Adrenal gland (tissue), 19 donors: ENCODE measurements at places on chromosomes 6 and 20. TPM values are rescaled to one million over a fixed set of nuclear protein-coding genes. Genes with fewer than 3 reads are reported as not detected.

Gene EFCAB8
- total RNA-seq = not detected

Gene CD109
- total RNA-seq = 5.6 TPM

DNA sequence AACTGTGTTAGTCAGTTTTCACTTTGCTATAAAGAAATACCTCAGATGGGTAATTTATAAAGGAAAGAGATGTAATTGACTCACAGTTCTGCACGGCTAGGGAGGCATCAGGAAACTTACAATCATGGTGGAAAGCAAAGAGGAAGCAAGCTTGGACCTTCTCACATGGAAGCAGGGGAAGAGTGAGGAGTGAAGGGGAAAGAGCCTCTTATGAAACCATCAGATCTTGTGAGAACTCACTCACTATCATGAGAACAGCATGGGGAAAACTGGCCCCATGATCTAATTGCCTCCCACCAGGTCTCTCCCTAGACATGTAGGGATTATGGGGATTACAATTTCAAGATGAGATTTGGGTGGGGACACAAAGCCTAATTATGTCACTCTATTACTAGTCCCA lies 41.3 kb upstream of the PLAGL1 start:
- no peak overlapping the region for H3K4me3 ChIP-seq
- no peaks in the 10 kb centered on the region for H3K4me1 ChIP-seq
- no peak overlapping the region for H3K27ac ChIP-seq
- no peak for DNase-seq
- no peaks in the 10 kb centered on the region for H3K27me3 ChIP-seq

GRCh38 chr6:168851460-168852375 lies 401.9 kb downstream of the THBS2 start:
- H3K4me3 ChIP-seq = peak overlapping the region; percentile 32
- no peaks in the 10 kb centered on the region for H3K4me1 ChIP-seq
- H3K27ac ChIP-seq = no peak overlapping the region
- H3K27me3 ChIP-seq = no peaks in the 10 kb centered on the region

DNA sequence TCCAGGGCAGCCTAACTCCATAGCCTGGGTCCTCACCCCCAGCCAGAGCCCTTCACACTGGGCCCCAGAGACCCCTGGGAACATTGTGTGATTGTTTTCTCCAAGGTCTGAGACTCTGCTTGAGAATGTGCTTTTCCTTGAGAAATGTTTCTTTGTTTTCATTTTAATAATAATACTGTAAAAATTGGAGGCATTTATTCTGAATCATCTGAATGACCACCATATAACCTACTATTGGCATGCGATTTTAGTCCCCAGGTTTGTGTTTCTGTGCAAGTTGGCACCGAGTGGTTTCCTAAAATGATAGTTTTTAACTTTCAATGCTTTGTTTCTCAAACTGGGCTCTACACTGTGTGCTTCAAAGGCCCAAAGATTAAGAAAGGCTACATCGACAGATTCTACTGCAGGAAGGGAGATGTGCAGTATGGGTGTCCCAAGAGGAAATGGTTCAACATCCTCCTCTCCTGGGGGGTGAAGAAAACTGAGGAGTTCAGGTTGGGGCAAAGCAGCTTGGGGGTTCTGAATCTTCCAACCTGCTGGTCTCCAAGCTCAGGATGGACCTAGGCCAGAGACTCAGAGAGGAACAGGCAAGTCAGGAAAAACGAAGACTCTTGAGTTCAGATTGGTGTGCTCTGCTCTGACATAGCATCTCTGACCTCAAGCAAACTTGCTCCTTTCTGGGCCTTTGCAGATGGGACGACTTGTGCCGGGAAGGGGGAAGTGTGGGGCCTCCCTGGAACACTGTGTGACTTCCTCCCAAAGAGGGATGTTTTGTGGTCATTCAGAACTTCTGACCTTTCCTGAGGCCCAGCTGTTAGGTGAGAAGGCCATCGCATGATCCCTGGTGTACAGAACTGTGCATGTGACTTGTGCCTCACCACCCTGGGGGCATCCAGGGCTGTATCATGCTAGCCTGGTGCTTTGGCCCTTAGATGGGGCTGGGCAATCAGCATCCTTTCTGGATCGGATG lies 31.0 kb downstream of the DAAM2 start:
- peak overlapping the region; percentile 73 for H3K27ac ChIP-seq
- DNase-seq = peak; percentile 72
- H3K4me3 ChIP-seq = no peak overlapping the region
- peaks cover 49% of the 10 kb centered on the region for H3K4me1 ChIP-seq
- H3K27me3 ChIP-seq = no peaks in the 10 kb centered on the region

DNA sequence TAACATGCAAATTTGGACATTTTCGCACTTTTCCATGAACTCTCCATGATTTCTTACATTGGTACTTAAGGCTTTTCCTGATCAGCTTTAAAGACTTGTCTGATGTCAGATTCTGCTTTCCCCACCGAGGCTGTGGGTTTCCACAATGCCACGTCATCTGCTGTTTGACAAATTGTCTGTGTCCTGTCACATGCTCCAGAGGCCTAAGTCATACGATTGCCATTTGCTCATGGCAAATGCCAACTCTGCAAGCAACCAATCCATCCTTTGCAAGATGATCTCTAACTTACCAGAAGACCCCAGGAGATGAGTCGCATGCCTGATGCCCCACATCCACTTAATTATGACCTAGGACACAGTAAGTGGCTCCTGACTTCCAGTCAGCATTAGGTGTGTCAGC lies 556.5 kb downstream of the BMP2 start:
- H3K4me3 ChIP-seq = no peak overlapping the region
- H3K4me1 ChIP-seq = no peaks in the 10 kb centered on the region
- H3K27ac ChIP-seq = no peak overlapping the region
- DNase-seq = no peak
- no peaks in the 10 kb centered on the region for H3K36me3 ChIP-seq

GRCh38 chr6:25583099-25583498 lies 68.9 kb upstream of the SCGN start:
- no peak for DNase-seq
- no peak overlapping the region for H3K27ac ChIP-seq
- H3K36me3 ChIP-seq = no peaks in the 10 kb centered on the region
- H3K27me3 ChIP-seq = no peaks in the 10 kb centered on the region
- no peak overlapping the region for H3K4me3 ChIP-seq

DNA sequence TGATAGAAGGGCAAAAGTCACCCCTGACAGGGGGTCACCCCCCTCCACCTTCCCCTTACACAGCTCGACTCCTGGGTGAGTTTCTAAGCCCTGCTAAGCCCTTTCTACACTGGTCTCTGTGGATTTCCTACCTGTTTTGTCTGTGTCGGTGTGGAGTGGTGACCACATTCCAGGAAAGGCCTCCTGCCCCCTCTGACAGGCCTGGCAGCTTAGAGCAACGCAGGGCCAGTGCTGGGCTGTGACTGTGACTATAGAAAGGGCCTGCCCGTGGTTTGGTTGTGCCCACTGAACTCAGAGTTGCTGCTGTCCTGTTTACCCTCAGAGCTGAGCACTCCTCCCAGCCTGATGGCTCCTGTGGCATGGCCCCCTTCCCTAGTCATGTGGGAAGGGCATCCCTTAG lies 109.0 kb downstream of the ARMC2 start:
- no peak overlapping the region for H3K27ac ChIP-seq
- DNase-seq = no peak
- H3K4me1 ChIP-seq = no peaks in the 10 kb centered on the region
- no peak overlapping the region for H3K4me3 ChIP-seq

- no peaks in the 10 kb centered on the region for H3K27me3 ChIP-seq
- H3K4me3 ChIP-seq = no peak overlapping the region
- H3K27ac ChIP-seq = no peak overlapping the region
- DNase-seq = no peak
Observed at GRCh38 chr6:133978896-133979240, 25.8 kb downstream of the TBPL1 start.

DNA sequence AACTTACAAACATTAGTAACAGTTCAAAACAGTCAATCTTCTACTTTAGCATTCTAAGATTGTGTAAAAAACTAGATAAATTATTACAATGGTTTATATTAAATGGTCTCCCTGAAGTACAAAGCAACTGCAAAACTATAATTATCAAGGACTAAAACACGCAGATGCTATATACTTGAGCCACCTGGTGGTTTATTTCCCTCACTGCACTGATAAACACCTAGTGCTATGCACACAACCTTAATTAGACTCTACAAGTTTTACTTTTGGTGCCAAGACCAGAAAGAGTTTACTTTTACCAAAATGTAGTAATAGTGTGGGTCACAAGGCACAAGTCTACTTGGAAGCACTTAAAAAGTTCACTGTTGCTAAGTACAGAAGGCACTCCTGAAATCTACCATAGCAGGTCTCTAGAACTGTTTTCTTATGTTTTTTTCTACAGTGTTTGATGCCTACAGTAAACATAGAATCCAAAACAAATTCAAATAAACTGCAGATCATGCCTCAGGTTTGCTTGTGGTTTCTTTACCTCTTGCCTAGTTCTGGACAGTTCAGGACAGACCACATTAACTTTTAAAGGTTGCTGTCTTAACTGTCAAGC lies 49.2 kb downstream of the GMDS start:
- no peaks in the 10 kb centered on the region for H3K36me3 ChIP-seq
- H3K4me3 ChIP-seq = no peak overlapping the region
- no peaks in the 10 kb centered on the region for H3K27me3 ChIP-seq
- no peak overlapping the region for H3K27ac ChIP-seq
- peaks cover 9% of the 10 kb centered on the region for H3K4me1 ChIP-seq

DNA sequence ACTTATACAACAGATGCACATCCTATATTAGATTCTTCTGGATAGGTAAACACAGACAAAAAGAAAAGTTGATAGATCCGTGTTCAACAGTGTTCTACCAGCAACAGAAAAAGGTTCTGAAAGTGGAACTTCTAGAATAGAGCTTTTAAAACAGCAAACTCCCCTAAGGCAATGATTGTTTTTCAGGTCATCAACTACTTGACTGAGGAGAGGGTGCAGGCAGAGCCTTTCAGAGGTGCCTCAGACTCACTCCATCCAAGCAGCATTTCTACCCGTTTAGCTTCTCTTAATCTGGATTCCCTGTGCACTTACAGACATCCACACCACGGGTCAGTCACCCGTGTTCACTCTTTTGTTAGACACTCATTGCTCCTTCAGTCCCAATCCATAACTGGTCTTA lies 28.9 kb downstream of the FYN start:
- no peaks in the 10 kb centered on the region for H3K36me3 ChIP-seq
- no peak overlapping the region for H3K4me3 ChIP-seq
- no peak overlapping the region for H3K27ac ChIP-seq
- H3K27me3 ChIP-seq = no peaks in the 10 kb centered on the region
- no peak for DNase-seq

DNA sequence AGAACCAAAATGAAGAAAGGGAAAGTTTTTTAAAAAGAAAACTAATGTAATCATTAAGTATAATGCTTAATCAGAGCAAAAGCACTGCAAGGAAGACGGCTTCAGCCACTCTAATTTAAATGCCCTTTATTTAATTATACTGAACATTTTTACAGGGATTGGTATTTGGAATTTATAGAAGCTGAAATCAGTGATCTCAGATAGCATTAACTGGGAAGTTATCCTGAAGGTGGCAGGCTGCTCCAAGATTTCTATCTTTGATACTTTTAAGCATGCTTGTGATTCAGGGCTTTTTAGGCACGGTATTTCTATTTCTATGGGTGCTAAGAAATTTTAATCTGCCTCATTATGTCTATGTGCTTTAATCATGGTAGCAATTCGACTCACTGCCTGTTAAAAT lies 1.3 kb upstream of the NDUFAF4 start:
- H3K27ac ChIP-seq = peak overlapping the region; percentile 88
- peaks cover 7% of the 10 kb centered on the region for H3K36me3 ChIP-seq
- H3K4me1 ChIP-seq = peaks cover 17% of the 10 kb centered on the region
- H3K27me3 ChIP-seq = peaks cover 8% of the 10 kb centered on the region
- H3K4me3 ChIP-seq = no peak overlapping the region
